ENCODE measurements at places on chromosomes 2 and 18.

GRCh38 chr2:98090951-98091350, 4.0 kb downstream of the VWA3B start:
- DNase-seq = no peak

DNA sequence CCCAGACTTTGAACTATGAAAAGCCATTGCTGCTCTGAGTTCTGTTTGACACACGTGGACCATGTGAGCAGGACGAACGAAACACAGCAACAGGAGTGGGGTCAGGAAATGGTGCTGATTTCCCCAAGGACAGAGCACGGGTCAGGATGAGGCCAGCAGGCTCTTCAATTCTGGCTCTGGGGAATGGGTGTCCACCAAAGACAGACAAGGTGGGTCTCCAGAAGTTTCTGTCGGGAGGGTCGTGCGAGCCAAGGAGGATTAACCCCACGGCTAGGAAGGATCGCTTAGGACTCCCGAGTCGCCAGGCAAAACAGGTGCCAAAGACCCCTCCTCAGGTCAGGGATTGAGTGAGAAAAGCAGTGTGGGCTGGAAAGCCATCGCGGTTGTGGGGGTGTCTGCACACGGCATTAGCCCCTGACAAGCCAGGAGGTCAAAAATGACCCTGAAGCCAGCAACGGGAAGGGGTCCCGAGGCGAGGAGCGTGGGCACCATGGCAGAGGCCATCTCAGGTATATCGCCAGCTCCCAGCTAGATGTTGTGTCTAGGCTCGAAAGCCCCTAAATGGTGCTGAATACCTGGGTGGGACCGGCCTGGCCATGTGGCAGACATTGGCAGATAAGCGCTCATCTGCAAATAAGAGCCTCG, 213.9 kb upstream of the SALL3 start:
- DNase-seq = no peak

DNA sequence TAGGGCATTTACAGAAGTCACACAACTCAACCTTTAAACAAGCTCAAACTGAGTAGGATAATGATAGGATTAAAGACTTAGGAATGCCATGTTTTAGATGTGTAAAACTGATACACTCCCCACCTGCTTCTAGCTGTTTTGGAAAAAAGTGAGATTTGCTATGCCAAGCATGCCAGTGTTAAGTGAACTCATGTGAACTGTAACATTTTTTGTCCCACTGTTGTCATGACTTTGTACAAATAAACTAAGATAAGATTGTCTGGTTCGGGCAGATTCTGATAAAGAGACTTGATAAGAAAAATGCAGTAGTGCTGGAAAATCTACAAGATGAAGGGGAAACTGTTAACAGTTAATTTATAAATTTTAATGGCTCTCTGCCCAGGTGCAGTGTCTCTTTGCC, 66.5 kb downstream of the GLS start:
- DNase-seq = no peak

- DNase-seq = no peak
Observed at GRCh38 chr2:134714228-134714627, 4.6 kb downstream of the TMEM163 start.

DNA sequence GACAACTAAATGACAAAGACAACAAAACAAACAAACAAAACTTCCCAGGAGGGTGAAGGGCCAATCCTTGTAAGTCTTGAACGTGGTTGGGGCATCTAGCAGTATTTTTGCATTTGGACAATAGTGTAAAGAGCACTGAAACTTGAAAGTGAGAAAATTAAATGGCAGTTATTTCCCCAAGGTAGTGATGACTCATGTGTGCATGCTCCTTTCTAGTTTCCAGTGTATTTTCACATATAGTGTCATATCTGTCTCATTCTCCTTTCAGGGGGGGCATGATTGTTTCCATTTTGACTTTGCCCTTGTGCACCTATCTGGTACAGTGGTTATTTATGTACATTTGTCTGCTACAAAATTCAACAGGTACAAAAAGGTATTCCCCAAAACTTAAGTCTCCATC, 39.5 kb downstream of the CERS6 start:
- DNase-seq = no peak

DNA sequence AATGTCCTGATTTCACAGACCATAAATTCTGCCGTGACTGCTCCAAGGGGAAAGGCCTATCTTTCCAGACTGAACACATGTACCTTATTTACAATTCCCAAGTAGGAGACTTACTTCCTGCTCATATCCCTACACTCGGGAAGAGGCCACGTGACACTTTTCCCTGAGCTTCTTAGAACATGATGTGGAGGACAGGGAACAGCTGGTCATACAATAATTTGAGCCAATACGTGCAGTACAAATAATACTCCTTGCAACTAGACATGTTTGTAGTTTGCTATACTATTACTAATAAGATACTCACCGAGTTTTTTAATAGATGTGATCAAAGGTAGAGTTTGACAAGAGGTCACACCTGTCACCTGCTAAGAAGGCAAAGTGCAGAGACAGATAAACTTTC, 256.4 kb downstream of the SP3 start:
- no peak for DNase-seq

GRCh38 chr2:20611077-20611843, 39.6 kb downstream of the HS1BP3 start:
- DNase-seq = no peak

DNA sequence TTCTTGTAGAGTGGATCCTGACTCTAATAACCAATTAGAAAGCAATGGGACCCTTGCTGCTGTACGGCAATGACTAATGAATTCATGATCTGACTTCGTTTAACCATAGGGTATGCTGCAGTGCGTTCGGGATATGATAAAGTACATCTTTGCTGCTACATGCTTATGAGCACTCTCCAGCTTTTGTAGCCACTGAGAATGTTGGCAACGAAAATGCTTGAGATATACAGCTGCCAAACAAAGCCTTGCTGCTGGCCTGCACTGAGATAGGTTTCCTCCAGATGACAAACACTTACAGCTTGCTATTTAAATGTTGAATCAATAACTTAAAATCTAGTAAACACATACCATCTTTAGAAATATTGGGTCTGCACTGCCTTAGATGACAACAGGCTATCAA, 372.4 kb upstream of the SLC8A1 start:
- DNase-seq = no peak

DNA sequence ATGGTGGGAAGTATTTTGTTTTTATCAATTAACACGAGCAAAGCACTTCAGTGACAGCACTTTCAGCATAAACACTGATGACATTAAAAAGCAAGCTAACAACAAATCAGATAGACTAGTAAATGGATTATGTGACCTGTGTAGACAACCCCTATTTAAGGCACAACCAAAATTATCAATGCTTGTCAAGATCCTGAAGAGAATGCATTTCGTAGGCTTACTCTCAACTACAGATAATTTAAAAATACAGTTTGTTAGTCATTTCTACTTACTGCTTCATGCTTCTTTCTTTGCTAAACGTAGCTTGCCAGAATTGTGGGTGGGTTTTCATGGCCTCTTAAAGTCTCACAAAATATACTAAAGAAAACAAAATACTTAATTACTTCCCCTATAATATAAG, 3.4 kb downstream of the CSRNP3 start:
- DNase-seq = peak; percentile 70

DNA sequence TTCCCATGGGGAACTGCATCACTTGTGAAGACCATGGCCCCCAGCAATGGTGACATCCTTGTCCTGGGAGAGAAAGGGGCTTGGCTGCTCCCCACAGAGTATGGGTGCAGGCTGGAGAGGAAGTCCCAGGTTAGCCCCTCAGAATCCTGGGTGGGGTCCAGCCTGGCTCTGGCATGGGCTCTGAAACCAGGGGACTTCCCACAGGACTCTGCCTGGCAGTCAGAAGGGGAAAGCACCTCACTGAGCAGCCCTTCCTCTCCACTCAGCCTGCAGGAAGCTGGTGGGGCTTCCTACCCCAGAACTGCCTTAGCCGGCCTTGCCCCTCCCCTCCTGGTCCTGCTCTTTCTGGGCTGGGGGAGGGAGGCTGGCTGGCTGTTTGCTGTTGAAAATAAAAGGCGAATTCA, 3.7 kb downstream of the NEURL3 start:
- no peak for DNase-seq

GRCh38 chr2:212242724-212243123, 295.9 kb downstream of the ERBB4 start:
- DNase-seq = peak; percentile 26

DNA sequence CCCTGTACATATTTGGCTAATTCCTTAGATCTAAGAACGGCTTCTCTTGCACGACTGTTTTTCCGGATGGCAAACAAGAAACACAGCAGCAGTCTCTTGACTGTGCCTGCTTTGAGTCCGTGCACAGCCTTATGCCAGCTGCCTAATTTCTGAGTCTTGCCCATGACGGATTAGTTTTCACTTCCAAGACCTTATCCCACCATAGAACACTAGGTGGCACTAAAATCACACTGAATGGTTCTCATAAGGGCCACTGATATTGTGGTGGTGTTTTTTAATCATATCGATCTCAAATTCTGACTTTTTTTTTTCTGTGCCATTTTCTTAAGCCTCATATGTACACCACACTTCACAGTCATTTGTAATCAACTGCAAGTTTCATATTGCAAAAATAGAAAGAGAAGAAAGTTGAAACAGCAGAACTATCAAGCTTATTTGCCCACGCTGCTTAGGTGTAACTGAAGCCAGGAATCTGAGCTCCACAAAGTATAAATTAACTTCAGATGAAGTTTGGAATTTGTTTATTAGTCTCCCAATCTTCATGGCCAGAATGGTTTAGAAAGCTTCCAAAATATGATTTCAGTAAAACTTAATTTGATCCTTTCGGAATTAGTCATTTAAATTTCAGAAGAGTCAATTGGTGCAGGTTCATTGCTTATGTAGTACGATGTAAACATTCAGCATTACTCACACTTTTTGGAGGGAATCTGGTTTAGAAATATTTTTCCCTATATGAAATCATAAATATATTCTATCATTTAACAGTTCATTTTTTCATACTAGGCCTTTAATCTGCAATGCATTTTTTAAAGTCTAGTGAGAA, 45.5 kb upstream of the SCN7A start:
- peak; percentile 86 for DNase-seq

DNA sequence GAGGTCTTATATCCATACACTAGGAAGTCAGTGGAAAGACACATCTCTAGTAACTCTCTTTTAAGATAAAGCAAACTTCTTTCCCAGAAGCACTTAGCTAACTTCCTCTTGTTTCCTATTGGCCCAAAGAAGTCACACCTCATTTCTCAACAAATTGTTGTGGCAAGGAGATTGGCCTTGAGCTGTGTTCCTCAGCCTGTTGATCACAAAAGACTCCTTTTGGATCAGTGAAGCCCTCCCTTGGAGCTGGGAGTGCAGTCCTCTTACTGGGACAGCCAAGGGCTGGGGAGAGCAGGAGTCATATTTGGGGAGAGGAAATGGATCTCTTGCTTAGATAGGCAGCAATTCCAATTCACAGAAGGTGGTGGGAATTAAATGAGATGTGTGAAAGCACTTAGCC, 51.2 kb upstream of the DAPL1 start:
- DNase-seq = no peak

DNA sequence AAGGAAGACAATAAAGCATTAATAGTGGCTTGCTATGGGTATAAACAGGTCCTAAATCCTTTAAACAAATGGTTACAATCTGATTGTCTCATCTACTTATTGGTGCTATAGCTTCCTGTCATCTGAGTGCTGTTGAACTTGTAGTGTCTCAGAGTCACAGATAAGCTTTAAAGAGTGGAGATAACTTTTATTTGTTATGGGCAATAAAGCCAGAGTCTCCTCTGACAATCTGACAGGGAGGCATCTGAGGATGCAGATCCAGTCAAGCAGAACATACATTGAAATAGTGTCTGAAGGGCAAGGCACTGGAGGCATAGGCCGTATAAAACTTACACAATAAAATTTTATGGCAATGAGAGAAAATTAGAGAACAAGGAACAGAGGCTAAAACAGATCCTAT, 1132.4 kb upstream of the CDH2 start:
- peak; percentile 1 for DNase-seq

- no peak for DNase-seq
Observed at GRCh38 chr18:24754583-24755253, 294.3 kb downstream of the HRH4 start.

DNA sequence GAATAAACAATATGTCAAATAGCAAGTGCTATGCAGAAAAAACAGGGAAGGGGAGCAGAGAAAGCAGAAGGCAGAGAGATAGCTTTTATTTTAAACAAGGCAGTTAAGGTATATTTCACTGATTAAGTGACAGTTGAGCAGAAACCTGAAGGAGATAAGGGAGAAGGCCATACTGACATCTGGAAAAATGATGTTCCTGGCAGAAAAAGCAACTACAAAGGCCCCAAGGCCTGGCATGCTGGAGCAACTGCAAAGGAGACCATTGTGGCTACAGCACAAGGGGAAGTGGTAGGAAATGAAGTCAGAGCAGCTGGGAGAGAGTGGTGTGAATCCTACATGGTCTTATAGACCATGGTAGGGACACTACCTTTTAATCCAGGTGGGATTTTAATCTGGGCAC, 8.9 kb upstream of the PCBP1 start:
- DNase-seq = no peak

DNA sequence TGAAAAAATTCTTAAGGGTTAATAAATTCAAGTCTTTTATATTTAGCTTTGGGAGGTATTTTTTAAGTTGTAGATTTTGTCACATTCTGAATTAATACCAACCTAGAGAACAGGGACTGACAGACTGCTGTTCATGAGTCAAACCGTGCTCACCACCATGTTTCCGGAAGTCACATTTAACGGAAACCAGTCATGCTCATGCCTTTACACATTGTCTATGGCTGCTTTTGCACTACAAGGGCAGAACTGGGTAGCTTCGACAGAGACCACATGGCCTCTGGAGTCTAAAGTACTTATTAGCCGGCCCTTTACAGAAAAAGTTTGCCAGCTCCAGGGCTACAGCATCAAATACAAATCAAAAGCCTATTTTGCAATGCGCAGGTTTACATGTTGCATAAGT, 33.3 kb downstream of the LONRF2 start:
- no peak for DNase-seq

DNA sequence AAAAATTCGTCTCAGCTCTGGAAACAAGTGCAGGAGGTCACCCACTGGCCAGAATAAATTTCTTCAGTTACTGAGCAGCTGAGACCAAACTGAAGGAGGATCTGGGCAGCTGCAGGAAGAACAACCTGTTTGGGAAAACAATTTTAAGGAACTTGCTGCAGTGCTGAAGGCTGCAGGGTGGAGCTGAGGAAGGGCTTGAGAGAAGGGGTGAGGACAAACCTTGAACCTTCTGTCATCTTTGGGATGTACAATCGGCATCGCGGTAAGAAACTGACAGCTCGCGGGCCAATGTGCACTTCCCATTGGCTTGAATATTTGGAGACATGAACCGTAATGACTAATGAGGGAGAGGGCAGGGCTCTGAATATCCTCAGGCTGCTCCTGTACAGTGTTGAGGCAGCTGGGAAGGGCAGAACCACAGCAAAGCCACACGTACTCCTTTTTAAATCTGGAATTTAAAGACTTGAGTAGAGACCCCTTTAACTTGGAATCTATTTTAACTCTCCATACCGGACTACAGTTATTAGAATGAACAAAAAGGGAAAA, 90.3 kb downstream of the TACR1 start:
- no peak for DNase-seq

DNA sequence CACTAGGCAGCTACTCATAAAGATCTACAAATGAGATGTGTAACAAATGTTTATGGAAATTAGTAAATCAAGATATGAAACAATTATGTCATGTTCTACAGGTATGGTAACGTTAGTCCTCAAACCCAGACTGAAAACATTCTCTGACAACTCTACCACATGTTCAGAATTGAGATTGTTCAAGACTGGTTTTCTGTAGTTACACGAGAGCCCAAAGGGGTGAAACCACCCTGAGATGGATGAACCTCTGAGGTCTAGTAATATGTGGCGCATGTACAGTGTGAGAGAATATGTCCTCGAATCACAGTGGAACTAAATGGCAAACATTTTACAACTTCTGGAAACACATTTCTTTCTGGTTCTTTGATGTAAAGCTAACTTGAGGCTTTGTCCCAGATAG, 614.3 kb downstream of the ZEB2 start:
- no peak for DNase-seq

- DNase-seq = no peak
Observed at GRCh38 chr2:29487967-29488555, 372.8 kb downstream of the CLIP4 start.

All from NCI-H1694 treated with DMSO at 0.1 percent for 48 hours (cell line).